ENCODE measurements at places on chromosomes 2 and 18. TPM values are rescaled to one million over a fixed set of nuclear protein-coding genes. Genes with fewer than 3 reads are reported as not detected.

- no peaks in the 10 kb centered on the region for H3K27me3 ChIP-seq
- DNase-seq = no peak
- H3K4me1 ChIP-seq = peaks cover 8% of the 10 kb centered on the region
- H3K27ac ChIP-seq = no peak overlapping the region
- H3K4me3 ChIP-seq = no peak overlapping the region
These were observed 258.9 kb upstream of the CHAC2 start for GRCh38 chr2:53508667-53509066.

- no peak for DNase-seq
- H3K4me3 ChIP-seq = no peak overlapping the region
- H3K27me3 ChIP-seq = no peaks in the 10 kb centered on the region
- no peaks in the 10 kb centered on the region for H3K36me3 ChIP-seq
- H3K4me1 ChIP-seq = no peaks in the 10 kb centered on the region
- no peak overlapping the region for H3K27ac ChIP-seq
These were observed 132.1 kb upstream of the DNMT3A start for GRCh38 chr2:25473758-25474340.

DNA sequence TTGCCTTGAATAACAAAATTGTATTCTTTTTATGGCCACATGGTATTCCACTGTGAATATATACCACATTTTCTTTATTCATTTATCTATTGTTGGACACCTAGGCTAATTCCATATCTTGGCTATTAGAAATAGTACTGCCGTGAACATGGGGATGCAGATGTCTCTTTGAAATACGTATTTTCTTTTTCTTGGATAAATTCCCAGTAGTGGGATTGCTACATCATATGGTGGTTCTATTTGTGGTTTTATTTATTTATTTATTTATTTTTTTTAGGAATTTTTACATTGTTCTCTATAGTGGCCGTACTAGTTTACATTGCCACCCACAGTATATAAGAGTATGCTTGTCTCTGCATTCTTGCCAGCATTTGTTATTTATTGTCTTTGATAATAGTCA is 679.8 kb upstream of the NRXN1 start:
- no peaks in the 10 kb centered on the region for H3K36me3 ChIP-seq
- no peaks in the 10 kb centered on the region for H3K27me3 ChIP-seq

DNA sequence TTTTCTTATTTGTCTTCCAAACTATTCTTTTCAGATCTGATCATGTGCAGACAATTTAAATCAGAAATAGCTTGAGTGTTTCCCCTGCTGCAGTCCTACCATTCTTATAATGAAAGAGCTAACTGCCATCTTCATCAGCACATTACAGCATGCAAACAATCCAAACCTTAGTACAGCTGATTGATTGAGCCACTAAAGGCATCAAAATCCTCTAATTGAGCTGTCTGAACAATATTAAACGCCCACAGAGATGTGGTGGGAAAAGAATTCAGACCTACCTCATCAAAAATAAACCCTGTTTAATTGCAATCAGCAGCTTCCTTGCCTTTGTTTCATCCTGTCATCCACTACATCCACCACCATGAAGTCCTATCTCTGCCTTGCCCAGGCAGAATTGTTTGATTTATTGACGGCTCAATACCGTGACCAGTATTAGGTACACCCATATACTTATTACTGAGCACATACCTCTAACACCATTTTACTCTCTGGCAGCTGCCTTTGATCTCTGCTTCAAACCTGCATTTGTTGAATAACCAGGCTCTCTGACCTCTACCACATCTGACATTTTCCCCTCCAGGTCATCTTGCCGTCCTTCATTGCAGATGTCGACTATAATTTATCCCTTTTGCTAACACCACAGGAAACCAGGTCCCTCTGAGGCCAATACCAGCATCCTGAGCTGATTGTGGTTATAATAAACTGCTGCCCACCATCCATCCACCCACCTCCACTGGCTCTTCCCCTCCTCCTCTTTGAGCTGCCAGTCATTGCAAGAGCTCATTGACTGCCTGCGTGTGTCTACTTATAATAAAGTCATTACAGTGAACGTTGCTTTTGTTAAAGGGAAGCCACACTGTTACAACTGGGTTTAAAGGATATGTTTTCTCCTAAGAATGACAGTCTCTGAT is 78.5 kb downstream of the RBM43 start:
- DNase-seq = no peak
- H3K36me3 ChIP-seq = no peaks in the 10 kb centered on the region
- no peak overlapping the region for H3K27ac ChIP-seq
- peaks cover 2% of the 10 kb centered on the region for H3K4me1 ChIP-seq
- H3K27me3 ChIP-seq = no peaks in the 10 kb centered on the region

- H3K27ac ChIP-seq = no peak overlapping the region
- H3K4me3 ChIP-seq = no peak overlapping the region
- H3K27me3 ChIP-seq = no peaks in the 10 kb centered on the region
- no peaks in the 10 kb centered on the region for H3K36me3 ChIP-seq
- peaks cover 8% of the 10 kb centered on the region for H3K4me1 ChIP-seq
These were observed 201.1 kb downstream of the VAPA start for GRCh38 chr18:10114717-10115463.

GRCh38 chr2:23669413-23670244 is 257.3 kb downstream of the ATAD2B start:
- no peak overlapping the region for H3K4me3 ChIP-seq
- peaks cover 3% of the 10 kb centered on the region for H3K4me1 ChIP-seq
- no peaks in the 10 kb centered on the region for H3K36me3 ChIP-seq

DNA sequence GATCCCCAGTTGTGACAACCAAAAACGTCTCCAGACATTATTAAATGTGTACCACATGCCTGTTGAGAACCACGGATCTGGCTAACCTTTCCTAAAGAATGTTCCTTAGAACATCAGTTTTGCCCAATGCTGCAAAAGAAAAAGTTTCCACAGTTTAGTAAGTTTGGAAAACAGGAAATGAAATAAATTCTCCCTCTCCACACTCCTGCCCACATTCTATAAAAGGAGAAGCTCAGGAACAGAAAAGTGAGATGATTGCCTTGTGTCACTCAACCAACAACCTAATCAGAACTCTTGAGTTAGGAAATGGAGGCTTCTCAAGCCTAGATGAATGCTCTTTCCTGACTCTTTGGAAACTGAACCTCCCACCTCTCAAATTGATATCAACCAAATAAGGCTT is 56.1 kb upstream of the NFE2L2 start:
- no peak overlapping the region for H3K4me3 ChIP-seq
- H3K36me3 ChIP-seq = no peaks in the 10 kb centered on the region
- 0 out of 2 replicates have a peak, but pooled peaks cover 1% of the 10 kb centered on the region for H3K4me1 ChIP-seq
- no peaks in the 10 kb centered on the region for H3K27me3 ChIP-seq
- H3K27ac ChIP-seq = no peak overlapping the region
- no peak for DNase-seq

DNA sequence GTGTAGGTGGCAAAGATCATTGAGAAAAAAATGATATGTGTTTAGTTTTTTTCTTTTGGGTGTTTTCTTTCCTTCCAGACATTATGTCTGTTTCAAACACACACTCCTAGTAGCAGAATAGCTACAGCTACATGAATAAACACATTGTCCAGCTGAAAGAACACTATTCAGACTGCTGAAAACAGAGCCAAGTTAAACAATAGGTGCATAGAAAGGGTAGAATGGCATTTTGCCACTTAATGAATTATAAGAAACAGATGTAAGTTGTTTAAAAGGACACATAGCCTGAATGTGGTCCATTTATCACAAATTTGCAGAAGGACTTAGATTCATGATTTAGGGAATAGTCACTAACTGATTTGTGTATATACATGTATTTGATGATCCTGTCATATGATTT is 20.1 kb downstream of the CTLA4 start:
- no peak for DNase-seq
- H3K4me3 ChIP-seq = no peak overlapping the region
- H3K36me3 ChIP-seq = no peaks in the 10 kb centered on the region
- no peak overlapping the region for H3K27ac ChIP-seq
- no peaks in the 10 kb centered on the region for H3K27me3 ChIP-seq

- H3K27ac ChIP-seq = no peak overlapping the region
- no peaks in the 10 kb centered on the region for H3K36me3 ChIP-seq
- H3K4me1 ChIP-seq = peaks cover 2% of the 10 kb centered on the region
- no peaks in the 10 kb centered on the region for H3K27me3 ChIP-seq
- DNase-seq = no peak
These were observed 64.4 kb downstream of the SP110 start for GRCh38 chr2:230155359-230155758.

- H3K36me3 ChIP-seq = no peaks in the 10 kb centered on the region
- H3K4me1 ChIP-seq = peaks cover 49% of the 10 kb centered on the region
- H3K27me3 ChIP-seq = no peaks in the 10 kb centered on the region
- DNase-seq = no peak
These were observed 136.5 kb upstream of the HAAO start for GRCh38 chr2:42928692-42929545.

GRCh38 chr18:23519734-23520133 is 16.4 kb downstream of the RMC1 start:
- H3K4me3 ChIP-seq = no peak overlapping the region
- H3K27ac ChIP-seq = no peak overlapping the region
- H3K36me3 ChIP-seq = peaks cover 19% of the 10 kb centered on the region
- H3K27me3 ChIP-seq = no peaks in the 10 kb centered on the region
- DNase-seq = no peak

GRCh38 chr2:5041501-5041900 is 650.7 kb upstream of the SOX11 start:
- no peak overlapping the region for H3K27ac ChIP-seq
- no peaks in the 10 kb centered on the region for H3K36me3 ChIP-seq
- no peak for DNase-seq
- H3K4me3 ChIP-seq = no peak overlapping the region
- H3K4me1 ChIP-seq = no peaks in the 10 kb centered on the region

- H3K27ac ChIP-seq = no peak overlapping the region
- no peaks in the 10 kb centered on the region for H3K36me3 ChIP-seq
- H3K27me3 ChIP-seq = no peaks in the 10 kb centered on the region
- DNase-seq = no peak
- no peaks in the 10 kb centered on the region for H3K4me1 ChIP-seq
- H3K4me3 ChIP-seq = no peak overlapping the region
These were observed 18.0 kb downstream of the ITSN2 start for GRCh38 chr2:24342110-24342910.

DNA sequence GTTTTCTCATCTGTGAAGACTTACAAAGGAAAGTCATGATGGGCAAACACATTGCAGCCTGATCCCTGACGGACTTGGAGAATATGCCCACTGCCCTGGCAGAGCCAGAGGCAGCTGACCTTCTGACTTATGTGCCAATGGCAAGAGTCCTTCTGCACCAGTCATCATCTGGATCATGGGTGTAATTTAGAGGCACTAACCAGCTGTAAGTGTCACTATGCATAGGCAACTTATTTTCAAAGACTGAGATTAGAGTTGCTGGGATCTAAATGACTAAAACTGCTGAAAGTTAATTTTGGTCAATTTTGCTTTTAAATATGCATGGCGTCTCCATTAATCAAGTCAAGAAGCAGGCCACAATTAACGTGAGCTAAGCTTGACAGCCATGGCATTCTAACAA is 261.2 kb downstream of the BCL11A start:
- no peak for DNase-seq
- H3K4me1 ChIP-seq = peaks cover 2% of the 10 kb centered on the region
- H3K27ac ChIP-seq = no peak overlapping the region
- no peaks in the 10 kb centered on the region for H3K27me3 ChIP-seq
- no peak overlapping the region for H3K4me3 ChIP-seq
- H3K36me3 ChIP-seq = no peaks in the 10 kb centered on the region

DNA sequence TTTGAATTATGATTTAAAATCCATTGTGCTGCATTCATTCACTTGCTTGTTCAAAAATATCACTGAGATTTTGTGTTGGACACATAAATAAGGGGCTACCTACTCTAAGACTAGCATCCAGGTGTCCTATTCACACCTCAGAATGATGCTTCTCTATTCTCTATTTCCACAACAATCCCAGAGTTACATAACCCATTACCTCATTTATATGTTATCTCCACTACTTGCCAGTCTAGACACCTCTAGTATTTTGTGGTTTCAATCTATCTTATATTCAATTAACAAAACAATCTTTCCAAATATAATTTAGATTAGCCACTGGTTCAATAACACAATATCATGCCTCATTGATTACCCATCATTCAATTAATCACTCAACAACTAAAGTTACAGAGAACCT is 409.8 kb downstream of the NCKAP5 start:
- no peaks in the 10 kb centered on the region for H3K27me3 ChIP-seq
- H3K4me3 ChIP-seq = no peak overlapping the region
- no peak overlapping the region for H3K27ac ChIP-seq
- no peaks in the 10 kb centered on the region for H3K36me3 ChIP-seq
- no peak for DNase-seq

GRCh38 chr2:45119038-45119437 is 109.8 kb upstream of the SIX2 start:
- H3K27ac ChIP-seq = no peak overlapping the region
- DNase-seq = no peak
- H3K4me1 ChIP-seq = no peaks in the 10 kb centered on the region
- no peaks in the 10 kb centered on the region for H3K36me3 ChIP-seq

GRCh38 chr2:233270366-233270765 is 18.9 kb downstream of the ATG16L1 start:
- H3K4me3 ChIP-seq = no peak overlapping the region
- no peak overlapping the region for H3K27ac ChIP-seq
- H3K27me3 ChIP-seq = no peaks in the 10 kb centered on the region
- DNase-seq = no peak
- no peaks in the 10 kb centered on the region for H3K4me1 ChIP-seq

DNA sequence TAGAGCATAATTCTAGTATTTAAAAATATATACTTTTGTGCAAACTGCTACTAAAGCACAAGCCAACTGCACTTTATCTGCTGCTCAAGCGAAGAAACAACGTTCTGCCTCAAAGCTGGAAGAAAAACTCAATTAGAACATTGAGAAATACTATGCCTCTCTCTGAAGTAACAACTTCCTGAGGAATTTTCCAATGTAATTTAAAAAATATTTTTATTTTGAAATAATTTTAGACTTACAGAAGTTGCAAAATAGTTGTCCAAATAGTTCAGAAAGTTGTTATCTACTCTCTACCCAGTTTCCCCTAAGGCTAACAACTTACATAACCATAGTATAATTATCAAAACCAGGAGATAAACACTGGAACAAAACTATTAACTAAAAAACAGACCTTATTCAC is 12.3 kb upstream of the POLI start:
- H3K27ac ChIP-seq = no peak overlapping the region
- no peaks in the 10 kb centered on the region for H3K36me3 ChIP-seq
- no peak for DNase-seq
- no peak overlapping the region for H3K4me3 ChIP-seq
- no peaks in the 10 kb centered on the region for H3K27me3 ChIP-seq

GRCh38 chr18:70415823-70416488 is 127.1 kb downstream of the SOCS6 start:
- no peak overlapping the region for H3K4me3 ChIP-seq
- H3K36me3 ChIP-seq = no peaks in the 10 kb centered on the region
- DNase-seq = no peak
- H3K27me3 ChIP-seq = no peaks in the 10 kb centered on the region

GRCh38 chr2:200023570-200023969 is 68.2 kb downstream of the MAIP1 start:
- DNase-seq = no peak
- H3K36me3 ChIP-seq = no peaks in the 10 kb centered on the region
- no peaks in the 10 kb centered on the region for H3K27me3 ChIP-seq
- no peak overlapping the region for H3K4me3 ChIP-seq
- H3K27ac ChIP-seq = no peak overlapping the region
- H3K4me1 ChIP-seq = no peaks in the 10 kb centered on the region

Gene UGP2
- 925 TPM for total RNA-seq

Gene KLHL41
- not detected for total RNA-seq

Gene GREB1
- 41.7 TPM for total RNA-seq

Gene NPAS2
- total RNA-seq = 1.8 TPM

Gene SP140
- total RNA-seq = 1.7 TPM

Gene BCL11A
- total RNA-seq = 59.3 TPM

Gene TACR1
- total RNA-seq = 0.19 TPM

Gene TEX44
- not detected for total RNA-seq
